ENCODE measurements at places on chromosomes 2 and 18.

DNA sequence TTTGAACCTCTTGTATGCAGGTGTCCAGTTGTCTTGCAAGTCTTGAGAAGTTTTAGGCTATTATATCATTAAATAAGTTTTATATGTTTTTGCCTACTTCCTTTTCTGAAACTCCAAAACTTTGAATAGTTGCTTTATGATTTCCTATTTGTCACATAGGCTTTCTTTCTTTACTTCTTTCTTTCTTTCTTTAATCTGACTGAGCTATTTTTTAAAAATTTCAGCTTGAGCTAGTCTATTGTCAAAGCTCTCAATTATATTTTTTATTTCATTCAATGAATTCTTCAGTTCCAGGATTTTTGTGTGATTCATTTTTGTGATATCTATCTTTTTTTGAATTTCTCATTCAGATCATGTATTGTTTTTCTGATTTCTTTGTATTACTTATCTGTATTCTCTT is 102.1 kb upstream of the TMEM178A start:
- DNase-seq, result no peak

GRCh38 chr2:45318686-45319085 is 292.4 kb downstream of the SRBD1 start:
- DNase-seq, result no peak

DNA sequence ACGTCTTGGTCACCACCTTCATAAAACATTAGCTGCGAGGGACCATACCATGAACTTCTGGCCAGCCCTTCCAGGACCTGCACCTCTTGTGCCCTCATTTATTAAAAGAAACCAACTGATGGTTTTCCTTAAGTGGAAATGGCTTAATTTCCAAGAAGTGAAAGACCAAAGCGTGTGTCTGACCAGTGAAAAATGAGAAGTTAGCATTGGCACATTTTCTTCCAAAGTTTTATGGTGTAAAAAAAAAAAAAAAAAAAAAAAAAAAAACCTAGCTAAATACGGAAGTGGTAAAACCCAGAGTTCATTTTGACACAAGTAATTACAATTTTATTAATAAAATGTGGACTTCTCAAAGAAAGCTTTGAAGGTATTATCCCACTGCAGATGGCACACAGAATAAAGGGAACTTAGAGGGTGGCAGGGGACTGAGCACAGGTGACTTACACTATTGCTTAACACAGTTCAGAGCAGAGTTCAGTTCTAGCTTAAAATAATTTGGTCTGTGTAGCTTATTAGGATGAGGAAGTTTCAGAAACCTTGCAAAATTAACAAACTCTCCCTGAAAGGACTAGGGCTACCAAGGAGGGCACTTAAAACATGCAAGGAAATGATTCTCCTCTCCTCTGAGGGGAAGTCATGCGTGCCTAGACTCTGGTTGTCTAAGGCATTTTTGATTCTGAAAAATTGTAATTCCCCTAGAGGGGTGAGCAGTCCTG is 42.2 kb upstream of the EPG5 start:
- no peak for DNase-seq

DNA sequence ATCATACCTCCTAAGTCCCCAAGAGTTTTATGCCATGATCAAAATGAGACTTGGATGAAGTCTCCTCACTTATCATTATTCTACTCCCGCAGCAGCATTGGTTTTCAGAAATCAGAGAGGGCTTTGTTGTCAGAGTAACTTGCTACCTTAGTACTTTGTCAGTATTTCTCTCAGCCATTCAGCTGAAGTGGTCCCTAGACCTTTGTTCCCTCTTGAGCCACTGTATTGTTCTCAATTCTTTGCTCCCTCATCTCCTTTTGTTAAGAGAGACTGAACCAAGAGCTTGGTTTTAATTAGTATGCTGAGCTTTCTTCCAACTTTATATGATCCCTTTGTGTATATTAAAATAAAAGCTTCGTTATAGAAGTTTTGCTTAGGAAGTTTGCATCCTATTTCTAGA is 133.4 kb downstream of the DOCK10 start:
- DNase-seq, result no peak

DNA sequence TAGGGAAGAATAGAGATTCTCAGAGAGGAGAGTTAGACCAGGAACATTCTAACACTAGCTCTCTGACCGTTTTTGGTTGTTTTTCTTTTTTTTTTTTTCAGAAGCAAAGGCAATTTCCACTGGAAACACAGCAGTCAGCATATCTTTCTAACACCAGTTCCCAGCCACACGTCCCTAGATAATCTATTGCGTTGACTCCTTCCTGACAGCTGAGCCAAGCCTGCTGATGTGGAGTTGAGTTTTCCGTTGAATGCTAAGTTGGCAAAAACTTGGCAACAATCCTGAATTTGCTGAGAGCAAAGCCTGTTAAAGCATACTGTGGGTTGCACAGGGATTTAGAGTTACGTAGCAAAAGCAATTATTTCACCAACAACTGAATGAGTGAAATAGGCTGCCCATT is 19.3 kb downstream of the GAD1 start:
- no peak for DNase-seq

Data from activated T-cell treated with anti-CD3 and anti-CD28 coated beads for 24 hours (primary cell).